Activated CD4-positive, alpha-beta T cell treated with anti-CD3 and anti-CD28 coated beads for 4 hours (primary cell): ENCODE measurements at places on chromosomes 3 and 15.

DNA sequence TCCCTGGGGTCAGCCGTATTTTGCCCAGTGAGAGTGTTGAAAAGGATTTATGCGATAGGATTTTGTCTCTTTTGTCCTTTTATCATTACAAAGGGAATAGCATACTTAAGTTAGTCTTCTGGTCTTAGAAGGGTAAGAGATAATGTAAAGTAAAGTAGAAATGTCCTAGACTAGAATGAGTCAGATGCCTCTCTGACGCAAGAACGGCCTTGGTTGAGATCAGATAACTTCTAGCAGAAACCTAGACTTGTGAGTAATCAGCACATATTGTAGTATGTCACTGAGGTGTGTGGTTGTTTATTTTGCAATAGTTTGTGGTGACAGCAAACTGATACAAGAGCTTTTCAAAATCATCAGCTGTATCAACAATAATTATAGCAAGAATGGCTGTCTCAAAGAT, 866.1 kb downstream of the NSUN3 start:
- no peak for DNase-seq

DNA sequence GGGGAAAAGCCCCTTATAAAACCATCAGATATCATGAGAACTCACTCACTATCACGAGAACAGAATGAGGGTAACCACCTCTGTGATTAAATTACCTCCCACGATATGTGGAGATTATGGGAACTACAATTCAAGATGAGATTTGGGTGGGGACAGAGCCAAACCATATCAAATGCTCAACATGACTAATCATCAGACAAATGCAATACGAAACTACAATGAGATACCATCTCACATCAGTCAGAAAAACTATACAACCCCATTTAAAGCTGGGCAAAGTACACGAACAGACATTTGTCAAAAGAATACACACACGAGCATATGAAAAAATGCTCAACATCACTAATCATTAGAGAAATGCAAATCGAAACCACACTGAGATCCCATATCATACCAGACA, 67.7 kb downstream of the SCAPER start:
- no peak for DNase-seq

DNA sequence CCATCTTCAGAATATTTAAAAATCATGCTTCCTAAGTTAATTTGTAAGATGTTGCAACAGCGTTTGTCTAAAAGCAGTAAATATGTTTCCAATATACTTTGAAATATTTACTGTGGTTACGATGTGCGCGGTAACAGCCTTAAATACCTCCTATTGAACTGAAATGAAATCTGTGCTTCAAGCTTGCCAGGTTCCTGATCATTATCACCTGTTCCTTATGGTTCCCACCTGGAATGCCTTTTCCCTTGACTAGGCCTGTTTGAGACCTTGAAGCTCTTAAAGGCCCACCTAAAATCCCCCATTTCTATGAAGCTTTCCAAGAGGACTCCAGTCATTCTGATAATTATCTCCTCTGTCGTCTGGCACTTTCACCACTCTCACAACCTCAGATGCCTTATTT, 146.7 kb downstream of the NAALADL2 start:
- DNase-seq: no peak

- peak; percentile 2 for DNase-seq
Observed at GRCh38 chr15:24955531-24955921, 739 bp downstream of the SNRPN start.

DNA sequence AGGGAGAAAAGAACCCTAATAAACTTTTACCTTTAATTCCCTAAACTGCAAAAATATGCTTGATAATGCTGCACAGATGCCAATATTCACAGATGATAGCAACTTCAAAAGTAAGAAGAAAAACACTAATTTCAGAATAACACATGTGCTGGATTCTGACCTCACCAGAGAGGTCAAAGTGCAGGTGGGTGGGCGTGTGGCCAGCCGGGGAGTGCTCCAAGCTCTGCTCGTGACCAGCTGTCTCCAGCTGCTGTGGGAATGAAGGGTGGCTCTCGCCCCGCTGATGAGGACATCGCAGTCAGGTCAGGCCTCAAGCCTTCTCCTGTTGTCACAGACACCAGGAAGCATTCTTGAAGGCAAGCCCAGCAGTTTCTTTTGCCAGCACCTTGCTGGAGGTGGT, 57.1 kb downstream of the ADAMTS17 start:
- DNase-seq: no peak

DNA sequence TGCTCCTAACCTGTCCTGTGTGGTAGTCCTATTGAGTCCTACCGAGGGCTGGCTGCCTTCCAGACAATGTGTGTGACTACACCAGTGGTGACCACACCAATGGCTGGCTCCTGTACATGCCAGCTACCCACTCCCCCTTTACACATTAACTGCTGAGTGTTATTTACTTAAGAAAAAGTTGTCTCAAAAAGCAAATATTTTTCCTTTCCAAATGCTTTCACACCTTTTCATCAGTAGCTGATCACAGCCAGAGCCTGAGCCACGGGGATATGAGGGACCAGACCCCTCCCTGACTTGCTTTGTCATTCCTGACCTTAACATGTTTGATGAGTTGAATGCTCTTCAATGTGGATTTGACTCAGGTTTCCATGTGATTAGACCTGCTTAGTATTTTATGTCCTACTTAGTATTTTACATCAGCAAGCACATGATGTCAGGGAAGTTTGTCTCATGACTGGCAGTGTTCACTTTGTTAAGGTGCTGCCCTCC, 29.6 kb upstream of the GREM1 start:
- DNase-seq: no peak

DNA sequence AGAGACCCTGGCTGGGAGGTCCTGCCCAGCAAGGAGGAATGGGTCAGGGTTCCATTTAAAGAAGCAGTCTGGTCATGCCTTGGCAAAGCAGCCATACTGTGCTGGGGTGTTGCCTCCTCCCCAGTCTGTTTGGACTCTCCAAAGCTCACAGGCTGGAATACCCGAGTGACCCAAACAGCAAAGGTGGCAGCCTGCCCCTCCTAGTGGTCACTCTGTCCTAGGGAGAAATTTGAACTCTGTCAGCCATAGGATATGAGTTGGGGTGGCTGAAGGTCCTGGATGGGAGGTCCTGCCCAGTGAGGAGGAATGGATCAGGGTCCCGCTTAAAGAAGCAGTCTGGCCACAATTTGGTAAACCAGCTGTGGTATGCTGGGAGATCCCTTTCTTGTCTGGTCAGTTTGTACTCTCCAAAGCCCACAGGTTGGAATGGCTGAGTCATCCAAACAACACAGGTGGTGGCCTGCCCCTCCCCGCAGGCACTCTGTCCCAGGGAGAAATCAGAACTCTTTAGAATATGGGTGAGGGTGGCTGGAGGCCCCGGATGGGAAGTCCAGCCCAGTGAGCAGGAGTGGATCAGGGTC, 45.0 kb downstream of the CCR1 start:
- DNase-seq: no peak

GRCh38 chr3:25916321-25916720, 126.4 kb downstream of the OXSM start:
- no peak for DNase-seq

DNA sequence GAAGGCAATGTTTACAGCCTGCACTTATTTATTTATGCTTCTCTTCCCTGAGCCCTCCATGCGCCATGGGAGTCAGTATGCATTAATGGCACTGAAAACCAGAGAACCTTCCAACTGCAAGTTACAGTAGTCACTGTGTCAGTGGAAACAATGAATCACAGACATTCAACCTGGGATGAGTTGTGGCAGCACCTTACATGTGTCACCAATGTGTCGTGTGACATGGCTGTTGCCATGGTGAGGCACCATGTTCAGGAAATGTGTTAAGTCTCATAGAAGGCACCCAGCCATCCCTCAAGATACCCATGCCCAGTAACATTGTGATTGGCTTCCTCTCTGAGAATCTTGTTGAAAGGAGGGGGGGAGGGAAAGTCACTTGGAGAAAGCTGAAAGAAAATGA, 105.0 kb downstream of the FOXP1 start:
- DNase-seq: peak; percentile 72
